ENCODE measurements at places on chromosomes 5 and 9.
A peak's percentile ranks its signal among the peaks of the same experiment; 100 is the strongest.

- no peak for DNase-seq
Measured at GRCh38 chr5:158888206-158888605, 211.5 kb downstream of the EBF1 start.

DNA sequence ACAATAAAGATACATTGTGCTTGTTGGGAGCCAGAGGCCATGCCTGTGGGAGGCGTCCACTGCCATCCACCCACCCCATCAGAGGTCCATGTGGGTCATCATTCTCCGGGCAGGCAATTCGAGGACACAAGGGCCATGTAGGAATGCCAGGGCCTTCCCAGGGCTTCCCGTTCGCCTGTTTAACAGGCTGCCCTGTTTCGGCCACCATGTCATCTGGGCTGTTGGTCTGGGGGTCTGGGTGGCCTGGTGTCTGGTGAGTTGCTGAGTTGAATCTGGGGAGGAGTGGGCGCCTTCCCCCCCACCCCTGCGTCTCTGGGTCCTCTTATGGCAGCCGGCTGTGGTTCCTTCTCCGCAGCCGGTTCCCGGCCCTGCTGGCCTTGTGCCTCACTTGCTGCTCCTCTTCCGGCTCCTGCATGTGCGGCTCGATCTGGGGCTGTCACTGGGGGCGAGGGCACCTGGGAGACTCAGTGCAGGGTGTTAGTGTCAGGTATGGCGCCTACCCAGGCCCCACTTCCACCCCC, 117.4 kb downstream of the WNK2 start:
- no peak for DNase-seq

DNA sequence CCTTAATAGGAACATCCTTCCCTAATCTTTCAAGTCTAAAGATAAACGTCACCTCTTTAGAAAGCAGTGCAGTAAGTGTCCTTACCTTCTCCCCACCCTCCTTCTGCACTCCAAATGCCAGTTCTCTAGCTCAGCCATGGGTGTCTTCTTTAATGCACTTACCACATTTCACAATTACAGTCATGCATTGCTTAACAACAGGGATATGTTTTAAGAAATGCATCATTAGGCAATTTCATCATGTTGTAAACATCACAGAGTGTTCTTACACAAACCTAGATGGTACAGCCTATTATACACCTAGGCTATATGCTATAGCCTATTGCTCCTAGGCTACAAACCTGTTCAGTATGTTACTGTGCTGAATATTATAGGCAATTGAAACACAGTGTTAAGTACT, 91.2 kb downstream of the RFX3 start:
- DNase-seq, result no peak

DNA sequence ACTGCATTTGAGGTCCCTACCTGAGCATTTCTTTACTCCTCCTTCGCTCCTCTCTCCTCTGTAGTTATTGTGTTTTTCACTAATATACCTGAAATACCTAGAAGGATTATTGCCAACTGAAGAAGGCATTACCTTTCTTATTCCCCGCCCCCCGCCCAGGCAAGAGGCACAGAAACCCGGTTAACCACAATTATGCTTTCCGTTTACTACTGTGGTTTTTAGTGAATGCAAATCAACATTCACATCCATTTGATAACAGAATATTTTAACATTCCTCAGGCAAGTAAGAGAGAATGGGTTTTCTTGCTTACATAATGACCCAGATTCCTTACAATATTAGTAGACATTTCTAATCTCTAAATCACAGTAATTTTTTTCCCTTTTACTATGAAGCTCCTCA, 136.9 kb downstream of the PCSK5 start:
- DNase-seq, result no peak

DNA sequence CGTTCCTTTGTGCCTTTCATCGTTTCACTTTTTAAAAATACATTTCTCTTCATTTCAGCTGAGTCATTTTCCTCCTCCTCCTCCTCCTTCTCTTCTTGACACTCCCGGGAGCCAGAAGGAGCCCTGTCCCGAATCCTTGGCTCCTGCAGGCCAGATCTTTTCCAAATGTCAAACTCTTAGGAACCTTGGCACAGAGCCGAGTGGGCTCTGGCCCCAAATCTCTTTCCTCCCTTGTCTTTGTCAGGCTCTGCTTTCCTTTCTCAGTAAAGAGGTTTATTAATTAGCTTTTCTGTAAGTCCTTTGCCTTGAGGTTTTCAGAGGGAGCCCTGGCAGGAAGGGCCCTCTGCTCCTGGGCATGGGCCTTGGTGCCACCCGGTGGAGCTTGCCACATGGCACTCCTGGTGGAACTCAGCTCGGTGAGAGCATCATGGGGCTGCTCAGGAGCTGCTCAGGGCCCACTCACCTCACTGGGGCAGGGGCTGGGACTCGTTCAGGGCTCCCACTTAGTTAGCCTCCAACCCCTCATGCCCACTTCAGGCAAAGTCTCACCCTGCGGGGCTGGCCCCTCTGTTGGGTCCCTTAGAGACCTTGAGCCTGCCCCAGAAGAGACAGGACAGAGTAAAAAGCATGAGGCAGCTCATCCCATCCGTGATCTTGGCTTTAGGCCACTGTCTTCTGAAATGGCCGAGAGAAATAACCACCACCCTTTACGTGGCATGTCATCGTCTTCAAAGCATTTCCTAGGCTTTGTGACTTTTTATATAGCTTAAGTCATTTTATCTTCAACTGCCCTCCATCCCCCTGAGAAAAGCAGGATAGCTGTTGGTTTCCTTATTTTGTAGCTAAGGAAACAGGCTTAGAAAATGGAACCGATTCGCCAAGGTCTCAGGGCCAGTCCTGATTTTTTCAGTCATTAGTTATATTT, 17.1 kb downstream of the STC2 start:
- DNase-seq, result no peak

- no peak for DNase-seq
Measured at GRCh38 chr5:164824671-164825070, 1319.3 kb downstream of the MAT2B start.

DNA sequence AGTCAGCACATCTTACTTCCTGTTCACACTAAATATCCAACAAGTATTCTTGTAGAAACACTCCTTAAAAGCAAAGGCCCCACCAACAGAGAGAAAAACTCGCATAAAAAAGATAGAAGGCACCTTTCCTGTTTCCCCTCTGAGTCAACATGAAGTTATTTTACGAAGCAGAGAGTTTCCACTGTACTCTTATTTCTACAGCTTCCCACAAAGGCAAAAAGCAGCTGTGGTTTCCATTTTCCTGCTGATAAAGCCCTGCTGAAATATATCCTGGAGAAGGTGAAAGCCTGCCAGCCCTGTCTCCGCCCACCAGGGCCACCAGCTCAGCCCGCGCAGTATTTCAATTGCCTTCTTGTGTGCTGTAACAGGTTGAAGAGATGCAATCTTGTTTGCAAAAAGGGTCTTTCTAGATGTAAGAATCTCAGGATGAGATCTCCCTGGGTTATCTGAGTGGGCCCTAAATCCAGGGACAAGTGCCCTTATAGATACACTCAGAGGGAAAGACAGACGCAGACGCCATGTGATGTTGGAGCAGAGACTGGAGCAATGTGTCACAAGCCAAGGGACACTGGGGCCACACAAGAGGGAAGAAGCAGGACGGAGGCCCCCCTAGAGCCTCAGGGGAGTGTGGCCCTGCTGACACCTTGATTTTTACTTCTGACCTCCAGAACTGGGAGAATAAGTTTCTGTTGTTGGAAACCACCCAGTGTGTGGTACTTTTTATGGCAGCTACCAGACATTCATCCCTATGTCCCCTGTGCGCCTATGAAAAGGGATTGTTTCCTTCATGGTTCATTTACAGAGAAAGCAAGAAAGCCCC, 19.9 kb downstream of the SEMA4D start:
- DNase-seq, result peak; percentile 60

DNA sequence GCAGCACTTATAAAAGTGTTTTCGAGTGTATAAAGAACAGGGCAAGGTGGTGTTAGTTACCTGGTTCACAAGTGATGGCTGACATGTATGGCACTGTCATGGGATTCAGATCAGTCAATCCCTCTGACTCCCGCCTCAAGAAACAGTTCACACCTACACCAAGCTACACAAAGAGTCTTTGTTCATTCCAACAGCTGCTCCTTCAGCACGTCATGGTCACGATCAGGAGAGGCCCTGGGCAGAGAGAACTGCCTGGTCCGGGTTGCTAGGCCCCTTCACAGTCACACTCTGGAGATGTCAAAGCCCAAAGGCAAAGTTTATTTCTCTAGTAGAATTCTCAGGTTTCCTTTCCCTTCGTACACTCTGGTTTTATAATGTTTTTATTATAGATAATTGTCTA, 426.7 kb downstream of the ZSWIM6 start:
- DNase-seq, result no peak

DNA sequence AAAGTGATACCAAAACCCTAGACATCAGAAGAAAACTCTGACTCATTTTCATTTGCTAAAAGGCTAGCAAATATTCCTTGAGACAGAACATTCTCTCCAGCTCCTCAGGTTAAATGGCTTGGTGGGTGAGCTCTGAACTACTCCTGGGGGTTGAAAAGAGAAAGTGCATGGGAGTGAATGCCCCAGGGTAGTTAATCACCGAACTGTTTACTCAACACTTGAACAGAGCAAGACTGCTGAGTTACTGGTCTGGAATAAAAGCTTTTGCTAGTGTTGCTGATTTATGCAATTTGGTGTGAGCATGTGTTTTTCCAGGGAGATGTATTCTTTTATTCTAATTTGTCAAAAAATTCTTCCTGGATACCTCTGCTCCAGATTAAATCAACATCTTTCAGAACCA, 88.3 kb upstream of the PRDM9 start:
- no peak for DNase-seq

DNA sequence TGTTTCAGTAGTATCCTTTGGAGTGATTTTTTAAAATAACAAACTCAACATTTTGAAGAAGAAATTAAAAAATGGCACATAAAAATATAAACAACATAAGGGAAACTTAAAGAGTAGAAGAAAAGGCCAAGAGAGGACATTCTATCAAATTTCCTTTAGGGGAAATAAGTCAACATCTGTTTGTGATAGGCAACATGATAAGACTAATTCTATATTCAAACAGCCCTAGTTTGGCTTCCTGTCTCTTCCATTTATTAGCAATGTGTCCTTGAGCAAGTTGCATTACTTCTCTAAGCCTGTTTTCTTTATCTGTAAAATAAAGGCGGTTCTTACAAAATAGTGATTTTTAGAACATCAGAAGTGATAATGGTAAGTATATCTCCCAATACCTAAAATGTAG, 24.7 kb downstream of the TYRP1 start:
- DNase-seq, result no peak

GRCh38 chr5:139402561-139403158, 1.2 kb downstream of the SPATA24 start:
- DNase-seq, result no peak

GRCh38 chr5:92850886-92851285, 730.1 kb downstream of the NR2F1-AS1 start:
- DNase-seq, result no peak

DNA sequence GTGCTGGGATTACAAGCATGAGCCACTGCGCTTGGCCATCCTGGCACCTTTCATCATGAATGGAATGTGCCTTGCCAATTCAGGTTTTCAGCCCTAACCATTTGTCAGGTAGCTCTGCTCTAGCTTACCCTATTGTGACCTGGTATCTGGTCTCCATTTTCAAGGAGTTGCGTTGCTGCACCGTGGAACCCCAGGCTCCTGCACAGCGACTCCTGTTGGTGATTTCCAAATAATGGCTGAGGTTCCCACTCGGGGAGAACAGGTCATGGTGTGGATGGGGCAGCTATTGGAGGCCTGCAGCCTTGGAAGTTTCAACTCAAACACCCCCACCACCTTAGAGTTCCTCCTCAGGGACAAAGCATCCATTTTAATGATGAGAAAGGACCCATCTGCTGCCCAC, 18.7 kb upstream of the CTSV start:
- no peak for DNase-seq

- DNase-seq, result no peak
Measured at GRCh38 chr5:160303690-160304089, 8.7 kb downstream of the CCNJL start.

DNA sequence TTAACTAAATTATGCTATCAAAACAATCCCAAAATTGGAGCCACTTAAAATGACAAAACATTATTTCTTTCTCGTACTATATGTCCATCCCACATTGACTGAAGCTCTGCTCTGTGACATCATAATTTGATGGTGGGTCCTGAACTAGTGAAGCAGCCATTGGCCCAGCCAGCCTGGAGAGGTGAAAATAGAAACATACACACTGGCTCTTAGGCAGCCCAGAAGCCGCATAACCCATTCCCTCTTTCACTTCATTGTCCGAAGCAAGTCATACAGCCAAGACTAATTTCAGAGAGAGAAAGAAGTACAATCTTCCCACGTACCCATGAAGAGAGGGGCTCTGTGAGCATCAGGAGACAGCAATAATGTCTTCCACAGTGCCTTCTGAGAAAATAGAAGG, 342.5 kb downstream of the NFIB start:
- no peak for DNase-seq

DNA sequence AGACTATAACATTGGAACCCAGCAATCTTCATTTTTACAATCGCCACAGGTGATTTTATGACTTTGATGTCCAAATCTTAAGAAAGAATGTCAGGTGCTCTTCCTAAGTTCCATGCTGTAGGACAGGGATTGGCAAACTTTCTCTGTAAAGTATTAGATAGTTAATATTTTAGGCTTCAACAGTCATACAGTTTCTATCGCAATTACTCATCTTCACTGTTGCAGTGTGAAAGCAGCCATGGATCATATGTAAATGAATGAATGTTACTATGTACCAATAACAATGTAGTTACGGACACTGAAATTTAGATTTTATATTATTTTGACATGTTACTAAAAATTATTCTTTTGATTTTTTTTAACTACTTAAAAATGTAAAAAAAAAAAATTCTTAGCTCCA, 169.7 kb downstream of the DTWD2 start:
- DNase-seq, result no peak

DNA sequence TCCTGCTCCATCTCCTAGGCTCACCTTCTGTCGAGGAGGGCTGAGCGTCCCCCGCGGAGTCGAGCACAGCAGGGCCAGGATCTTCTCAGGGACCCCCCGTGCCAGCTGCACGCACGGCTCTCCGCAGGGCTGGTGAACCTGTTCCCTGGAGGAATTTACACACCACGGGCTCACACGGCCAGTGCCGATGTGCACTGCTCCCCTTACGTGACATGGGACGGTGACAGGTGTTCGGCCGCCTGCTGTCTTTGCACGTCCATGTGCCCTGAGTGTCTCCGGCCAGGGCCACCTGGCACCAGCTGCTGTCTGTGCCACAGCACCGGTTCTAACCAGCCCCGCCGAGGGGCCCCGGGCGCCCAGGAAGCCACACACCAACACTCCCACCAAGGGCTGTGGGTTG, 8.7 kb upstream of the AGPAT2 start:
- DNase-seq, result no peak
